Lower leg skin (tissue), 4 donors: ENCODE measurements at places on chromosomes 3 and 15.
A peak's percentile ranks its signal among the peaks of the same experiment; 100 is the strongest.

DNA sequence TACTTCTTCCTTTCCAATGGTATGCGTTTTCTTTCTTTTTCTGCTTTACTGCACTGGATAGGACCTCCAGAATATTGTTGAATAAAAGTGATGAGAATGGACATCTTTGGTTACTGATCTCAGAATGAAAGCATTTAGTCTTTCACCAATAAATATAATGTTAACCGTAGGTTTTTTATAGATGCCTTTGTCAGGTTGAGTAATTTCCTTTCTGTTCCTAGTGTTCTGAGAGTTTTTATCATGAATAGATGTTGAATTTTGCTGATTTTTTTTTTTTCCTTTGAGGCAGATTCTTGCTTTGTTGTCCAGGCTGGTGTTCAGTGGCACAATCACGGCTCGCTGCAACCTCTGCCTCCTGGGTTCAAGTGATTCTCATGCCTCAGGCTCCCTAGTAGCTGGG lies 158.4 kb downstream of the KLHL25 start:
- no peak for DNase-seq

DNA sequence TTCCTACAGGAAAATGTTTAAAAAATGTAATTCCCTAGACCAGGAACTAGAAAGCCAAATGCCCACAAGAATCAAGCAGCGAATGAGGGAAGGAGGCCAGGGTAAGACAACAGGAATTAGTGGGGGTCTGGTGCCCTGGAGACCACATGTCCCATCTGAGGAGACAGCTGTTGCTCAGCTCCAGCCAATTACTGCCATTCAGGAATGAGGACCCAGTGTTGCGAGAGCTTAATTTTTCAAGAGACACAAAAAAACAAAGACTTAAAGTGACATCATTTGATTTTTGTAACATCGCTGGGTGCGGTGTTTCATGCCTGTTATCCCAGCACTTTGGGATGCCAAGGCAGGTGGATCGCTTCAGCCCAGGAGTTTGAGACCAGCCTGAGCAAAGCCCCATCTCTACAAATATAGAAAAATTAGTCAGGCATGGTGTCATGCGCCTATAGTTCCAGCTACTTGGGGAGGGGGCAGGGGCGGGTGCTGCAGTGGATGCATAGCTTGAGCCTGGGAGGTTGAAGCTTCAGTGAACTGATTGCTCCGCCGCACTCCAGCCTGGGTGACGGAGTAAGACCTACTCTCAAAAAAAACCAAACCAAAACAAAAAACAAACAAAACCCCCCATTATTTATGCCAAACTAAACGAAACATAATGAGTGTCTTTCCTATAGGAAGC lies 52.8 kb upstream of the LRIG1 start:
- DNase-seq, result no peak

- DNase-seq, result no peak
These were observed 177.1 kb downstream of the NSMCE3 start for GRCh38 chr15:29092376-29093064.

DNA sequence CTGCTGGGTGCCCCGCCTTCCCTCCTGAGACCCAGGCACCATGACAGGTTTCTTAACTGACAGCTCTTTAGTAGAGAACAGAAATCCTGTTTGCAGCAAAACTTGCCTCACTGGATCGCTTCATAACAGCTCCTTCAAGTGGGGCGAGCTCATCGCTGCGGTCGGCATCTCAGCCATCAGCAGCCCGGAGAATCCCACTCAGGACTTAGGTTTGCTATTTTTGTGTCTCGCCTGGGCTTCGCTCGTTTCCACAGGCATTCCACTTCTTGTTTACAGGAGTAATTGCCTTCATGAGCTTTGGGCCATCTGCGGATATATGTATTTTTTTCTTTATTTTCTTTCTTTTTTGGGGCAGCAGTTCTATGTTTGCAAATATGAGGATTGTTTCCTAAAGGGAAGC lies 15.7 kb downstream of the KLF13 start:
- no peak for DNase-seq

DNA sequence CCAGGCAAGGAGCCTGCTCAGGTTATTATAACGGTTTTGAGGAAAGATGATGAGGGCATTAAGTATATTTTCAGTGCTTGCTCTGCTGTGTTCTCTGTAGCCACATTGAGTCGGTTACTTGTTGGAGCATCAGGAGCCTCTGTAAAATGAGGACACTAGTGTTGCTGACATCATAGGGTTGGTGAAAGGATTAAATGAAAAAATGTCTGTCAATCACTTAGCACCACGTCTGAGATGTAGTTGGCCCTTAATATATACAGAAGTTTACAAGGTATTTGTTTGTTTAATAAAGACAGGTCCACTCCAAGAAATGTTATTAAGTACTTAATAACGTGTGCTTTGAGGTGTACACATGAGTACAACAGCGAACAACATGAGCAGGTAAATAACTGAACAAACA lies 735 bp upstream of the SLC25A26 start:
- no peak for DNase-seq

DNA sequence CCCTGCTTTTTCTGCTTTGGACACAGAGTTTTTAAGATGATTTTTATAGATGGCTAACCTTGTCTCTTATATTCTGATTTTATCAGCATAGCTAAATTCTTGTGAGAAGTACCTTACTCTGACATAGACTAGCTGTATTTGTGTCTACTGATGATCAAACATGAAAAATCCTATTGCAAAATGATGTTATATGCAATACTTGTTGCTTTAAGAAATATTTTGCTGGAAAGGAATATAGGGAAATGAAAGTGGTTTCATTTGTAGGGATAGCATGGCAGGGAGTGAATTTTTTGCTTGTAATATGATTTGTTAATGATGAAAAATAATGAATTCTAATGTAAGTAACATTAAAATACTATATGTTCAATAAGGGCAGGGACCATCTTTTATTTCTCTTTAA lies 35.9 kb downstream of the CFAP91 start:
- DNase-seq, result no peak

DNA sequence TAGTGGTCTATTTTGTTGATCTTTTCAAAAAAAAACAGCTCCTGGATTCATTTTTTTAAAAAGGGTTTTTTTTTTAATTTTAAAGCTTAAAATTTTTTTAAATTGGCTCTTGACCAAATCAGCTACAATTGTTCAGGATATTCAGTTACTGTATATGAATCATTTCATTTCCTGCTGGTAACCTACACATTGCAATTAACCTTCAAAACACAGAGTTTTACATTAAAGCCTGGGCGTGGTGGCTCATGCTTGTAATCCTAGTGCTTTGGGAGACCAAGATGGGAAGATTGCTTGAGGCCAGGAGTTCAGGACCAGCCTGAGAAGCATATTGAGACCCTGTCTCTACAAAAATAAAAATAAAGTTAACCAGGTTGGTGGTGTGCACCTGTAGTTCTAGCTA lies 163.4 kb downstream of the ALDH1A2 start:
- no peak for DNase-seq

GRCh38 chr3:55157731-55158130 lies 229.9 kb upstream of the LRTM1 start:
- DNase-seq, result no peak

- peak; percentile 29 for DNase-seq
These were observed 2.4 kb downstream of the TSC22D2 start for GRCh38 chr3:150410311-150411105.

DNA sequence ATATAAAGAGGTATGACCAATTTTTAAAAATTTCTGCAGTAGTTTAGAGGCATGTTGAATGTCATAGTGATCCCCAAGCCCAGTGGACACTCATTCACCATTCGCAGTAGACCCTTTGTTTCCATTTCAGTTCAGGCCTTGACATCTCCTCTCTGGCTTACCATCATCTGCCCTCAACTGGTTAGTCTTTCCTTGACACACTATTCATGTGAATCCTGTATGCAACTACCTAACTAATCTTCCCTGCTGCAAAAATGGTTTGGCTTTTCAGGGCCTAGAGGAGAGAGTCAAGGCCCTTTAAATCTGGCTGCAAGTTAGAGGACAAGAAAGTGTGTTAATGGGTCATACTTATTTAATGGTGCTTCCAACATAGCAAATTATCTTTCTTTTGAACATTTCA lies 10.9 kb downstream of the APH1B start:
- DNase-seq, result no peak

- no peak for DNase-seq
These were observed 19.8 kb downstream of the SCAP start for GRCh38 chr3:47455806-47456452.

GRCh38 chr3:136291302-136291701 lies 41.2 kb downstream of the PCCB start:
- no peak for DNase-seq

- DNase-seq, result no peak
These were observed 18.3 kb downstream of the ANKRD63 start for GRCh38 chr15:40264321-40265153.

DNA sequence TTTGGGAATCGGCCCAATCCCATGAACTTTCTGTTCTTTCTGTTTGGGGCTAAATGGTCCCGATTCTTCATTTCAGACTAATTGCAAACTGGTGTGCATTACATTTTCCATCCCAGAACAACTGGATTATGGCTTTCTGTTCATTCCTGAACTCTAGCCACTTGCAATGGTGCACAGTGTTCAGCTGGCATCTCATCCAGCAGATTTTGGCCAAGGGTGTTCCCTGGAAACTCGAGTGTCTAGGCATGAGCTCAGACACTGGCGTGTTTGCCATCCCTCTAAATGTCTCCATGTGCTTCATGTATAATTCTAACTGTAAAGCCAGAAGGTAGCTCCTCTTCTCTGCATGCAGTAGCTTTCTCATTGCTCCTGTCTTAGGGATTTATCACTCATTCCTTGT lies 97.1 kb upstream of the MYZAP start:
- no peak for DNase-seq

DNA sequence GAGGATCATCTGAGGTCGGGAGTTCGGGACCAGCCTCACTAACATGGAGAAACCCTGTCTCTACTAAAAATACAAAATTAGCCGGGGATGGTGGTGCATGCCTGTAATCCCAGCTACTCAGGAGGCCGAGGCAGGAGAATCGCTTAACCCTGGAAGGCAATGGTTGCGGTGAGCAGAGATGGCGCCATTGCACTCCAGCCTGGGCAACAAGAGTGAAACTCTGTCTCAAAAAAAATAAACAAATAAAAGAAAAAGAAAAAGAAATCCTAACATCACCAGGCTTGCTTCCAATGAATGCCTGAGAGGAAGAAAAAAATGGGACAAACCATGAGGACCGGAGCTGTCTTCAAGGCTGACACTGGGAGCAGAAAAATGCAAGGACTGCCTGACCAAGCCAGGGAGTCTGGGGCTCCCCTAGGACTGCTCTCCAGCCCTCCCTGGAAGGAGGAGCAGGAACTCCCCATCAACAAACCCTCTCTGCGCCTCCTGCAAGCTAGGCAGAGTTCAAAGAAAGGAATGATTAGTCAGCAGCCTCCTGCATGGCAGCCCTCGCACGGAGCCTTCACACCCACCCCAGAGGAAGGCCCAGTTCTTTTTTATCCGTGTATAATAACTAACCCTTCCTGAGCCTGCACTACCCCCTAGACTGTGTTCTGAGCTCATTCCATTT lies 55.4 kb downstream of the NUP210 start:
- no peak for DNase-seq

- DNase-seq, result no peak
These were observed 39.6 kb downstream of the GPR156 start for GRCh38 chr3:120245386-120245785.

DNA sequence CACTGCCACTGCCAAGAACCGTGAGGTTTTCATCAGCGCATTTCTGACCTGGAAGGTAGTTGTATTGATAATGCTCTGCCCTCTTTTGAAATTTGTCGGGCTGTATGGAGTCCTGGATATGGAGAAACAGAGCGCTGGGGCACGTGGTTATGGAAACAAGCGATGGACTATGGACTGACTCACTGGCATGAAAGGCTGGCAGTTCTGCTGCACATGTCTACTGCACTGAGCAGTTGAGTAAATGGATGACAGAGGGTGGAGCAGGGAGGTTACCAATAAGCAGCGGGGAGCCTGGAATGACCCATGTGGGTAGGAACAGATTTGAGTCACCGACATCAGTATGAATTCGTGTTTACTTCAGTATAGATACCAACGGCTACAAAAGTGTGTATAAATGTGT lies 429.5 kb downstream of the OCA2 start:
- no peak for DNase-seq

DNA sequence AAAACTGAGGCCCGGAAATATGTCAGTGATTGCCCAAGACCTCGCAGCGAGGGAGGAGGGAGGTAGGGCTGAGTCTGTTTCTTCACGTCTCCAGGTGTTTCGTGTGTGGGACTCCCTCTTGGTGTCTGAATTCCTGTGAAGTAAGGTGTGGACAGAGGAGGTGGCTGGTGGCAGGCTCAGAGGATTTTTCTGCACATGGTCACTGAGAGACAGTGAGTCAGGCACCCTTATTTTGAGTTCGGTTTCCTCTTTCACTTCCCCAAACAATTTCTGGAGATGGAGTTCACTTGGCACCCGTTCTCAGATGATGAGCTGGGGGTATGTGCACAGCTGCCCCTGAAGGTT lies 46.3 kb upstream of the VPS8 start:
- no peak for DNase-seq

- DNase-seq, result no peak
These were observed 66.6 kb downstream of the NUP210 start for GRCh38 chr3:13353506-13353905.

DNA sequence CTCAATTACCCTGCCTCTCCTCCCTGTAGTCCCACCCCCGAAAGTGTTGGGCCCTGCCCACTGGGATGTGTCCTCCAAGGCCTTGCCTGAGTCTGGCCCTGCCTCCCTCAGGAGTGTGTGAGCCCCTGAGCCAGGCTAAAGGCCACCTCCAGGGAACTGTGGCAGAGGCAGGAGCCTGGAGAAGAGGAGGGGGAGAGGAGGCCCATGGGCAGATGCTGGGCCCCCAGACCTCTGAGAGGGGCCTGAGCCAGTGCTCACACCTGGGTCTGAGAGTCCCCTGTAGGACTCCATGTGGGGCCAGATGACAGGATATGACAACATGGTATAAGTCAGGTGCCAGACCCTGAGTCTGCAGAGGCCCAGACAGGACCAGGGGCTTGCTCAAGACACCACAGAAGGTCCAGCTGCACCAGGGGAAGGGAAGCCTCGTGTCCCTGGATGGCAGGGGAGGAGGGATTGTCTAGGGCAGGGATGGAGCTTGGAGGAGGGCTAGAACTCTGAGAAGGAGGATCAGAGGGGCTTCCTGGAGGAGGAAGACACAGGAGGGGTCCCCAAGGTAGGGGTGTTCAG lies 217.9 kb downstream of the TBC1D2B start:
- DNase-seq, result peak; percentile 68

- no peak for DNase-seq
These were observed 851 bp downstream of the AP2M1 start for GRCh38 chr3:184175506-184175905.

DNA sequence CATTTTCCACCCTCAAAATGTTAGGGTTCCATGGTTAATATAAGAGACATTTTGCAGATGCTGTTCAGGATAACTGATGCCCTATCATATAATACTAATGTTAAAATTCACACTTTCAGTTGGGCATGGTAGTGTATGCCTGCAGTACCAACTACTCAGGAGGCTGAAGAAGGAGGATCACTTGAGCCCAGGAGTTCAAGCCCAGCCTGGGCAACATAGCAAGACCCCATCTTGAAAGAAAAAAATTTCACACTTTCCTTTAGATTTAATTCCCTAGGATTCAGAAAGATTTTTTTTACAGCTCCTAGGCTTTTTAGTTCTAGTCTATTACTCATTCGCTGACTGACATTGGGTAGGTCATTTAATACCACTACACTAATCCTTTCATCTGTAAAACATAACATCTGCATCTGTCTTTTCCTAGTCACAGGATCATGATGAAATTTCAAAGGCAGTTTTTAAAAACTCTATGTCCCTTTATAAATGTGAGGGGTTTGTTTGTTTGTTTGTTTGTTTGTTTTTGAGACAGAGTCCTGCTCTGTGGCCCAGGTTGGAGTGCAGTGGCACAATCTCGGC lies 103.7 kb downstream of the MYO5A start:
- DNase-seq, result no peak
